ENCODE measurements at places on chromosomes 11 and 22.

GRCh38 chr11:116224889-116225200 is 547.9 kb downstream of the BUD13 start:
- DNase-seq: no peak

GRCh38 chr11:120597250-120598215 is 86.0 kb downstream of the GRIK4 start:
- no peak for DNase-seq

DNA sequence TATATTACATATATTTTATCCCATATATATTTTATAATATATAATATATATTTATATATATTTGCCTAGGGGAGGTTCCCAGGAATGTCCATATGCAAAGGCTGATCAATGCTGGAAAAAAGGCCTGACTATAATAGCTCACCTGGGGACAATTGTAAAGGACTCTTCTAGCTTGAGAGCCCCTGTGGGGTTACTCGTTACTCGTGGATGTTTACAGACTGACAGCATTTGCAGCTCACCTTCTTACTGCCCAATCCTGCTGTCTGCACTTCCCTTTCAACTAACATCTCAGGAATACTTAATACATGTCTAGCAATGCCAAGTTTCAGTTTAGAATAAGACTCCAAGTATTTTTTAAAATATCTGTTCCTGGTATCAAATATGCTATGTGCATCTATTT is 1365.4 kb upstream of the RAG2 start:
- no peak for DNase-seq

GRCh38 chr11:134374891-134375550 is 37.0 kb downstream of the B3GAT1 start:
- no peak for DNase-seq

GRCh38 chr22:48940266-48941032 is 887.2 kb downstream of the BRD1 start:
- no peak for DNase-seq

DNA sequence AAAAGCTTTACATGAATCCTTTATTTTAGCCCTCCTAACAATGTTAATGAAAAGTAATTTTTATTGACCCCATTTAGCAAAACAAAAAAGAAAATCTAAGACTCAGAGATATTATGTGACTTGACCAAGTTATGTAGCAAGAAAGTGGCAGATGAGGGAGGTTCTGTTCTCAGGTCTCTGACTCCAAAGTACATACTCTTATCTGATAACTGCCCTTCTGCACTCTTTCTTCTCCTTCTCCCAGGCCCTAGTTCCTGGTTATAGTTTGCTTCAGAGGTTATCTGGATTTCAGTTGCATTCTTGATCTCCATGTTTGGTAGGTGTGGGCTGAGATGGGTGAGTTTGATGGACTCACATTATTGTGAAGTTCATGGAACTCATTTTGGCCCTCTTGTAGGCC is 4.5 kb downstream of the OR9Q2 start:
- DNase-seq: no peak

DNA sequence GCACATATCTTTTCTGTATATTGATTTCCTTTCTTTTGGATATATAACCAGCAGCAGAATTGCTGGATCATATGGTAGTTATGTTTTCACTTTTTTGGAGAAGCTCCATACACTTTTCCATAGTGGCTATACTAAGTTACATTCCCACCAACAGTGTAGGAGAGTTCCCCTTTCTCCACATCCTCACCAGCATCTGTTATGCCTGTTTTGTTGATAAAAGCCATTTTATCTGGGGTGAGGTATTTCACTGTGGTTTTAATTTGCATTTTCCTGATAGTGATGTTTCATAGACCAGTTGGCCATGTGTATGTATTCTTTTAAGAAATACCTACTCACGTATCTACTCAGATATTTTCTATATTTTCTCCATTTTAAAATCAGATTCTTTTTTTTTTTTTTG is 419.3 kb upstream of the FAT3 start:
- DNase-seq: no peak

DNA sequence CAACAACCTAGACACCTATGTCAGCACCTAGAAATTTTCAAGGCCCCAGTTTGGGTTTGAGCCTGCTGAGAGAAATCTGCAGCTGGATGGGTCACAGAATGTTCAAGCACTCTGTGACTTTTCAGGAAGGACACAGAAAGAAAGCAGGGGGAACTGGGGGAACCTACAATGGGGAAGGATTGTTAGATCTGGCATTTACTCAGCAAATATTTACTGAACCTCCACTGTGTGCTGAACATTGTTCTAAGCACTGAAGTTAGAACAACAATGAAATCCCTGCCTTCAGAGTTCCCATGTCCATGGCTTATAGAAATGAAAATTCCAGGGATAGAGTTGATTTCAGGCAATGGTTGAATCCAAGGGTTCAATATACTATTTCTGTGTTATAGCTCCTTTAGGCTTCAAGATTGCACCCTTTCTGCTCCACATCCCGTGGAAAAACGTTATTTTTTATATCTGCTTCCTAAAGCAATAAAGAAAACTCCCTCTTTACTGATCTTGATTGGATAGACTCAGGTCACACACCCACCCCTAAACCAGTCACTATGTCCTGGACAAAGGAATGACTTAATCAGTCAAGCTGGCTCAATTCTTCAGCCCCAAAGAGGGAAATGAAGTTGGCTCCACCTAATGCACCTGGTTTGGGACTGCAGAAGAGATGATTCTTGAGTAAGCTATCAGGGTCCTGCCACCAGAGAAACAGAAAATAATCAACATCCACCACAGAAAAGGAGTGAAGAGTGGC is 95.1 kb downstream of the OR5AK2 start:
- no peak for DNase-seq

- no peak for DNase-seq
These were observed 7.0 kb downstream of the CTSF start for GRCh38 chr11:66561178-66561974.

- DNase-seq: no peak
These were observed 40.0 kb downstream of the DCUN1D5 start for GRCh38 chr11:103051981-103052380.

GRCh38 chr22:37610480-37611129 is 2.0 kb downstream of the GGA1 start:
- no peak for DNase-seq

DNA sequence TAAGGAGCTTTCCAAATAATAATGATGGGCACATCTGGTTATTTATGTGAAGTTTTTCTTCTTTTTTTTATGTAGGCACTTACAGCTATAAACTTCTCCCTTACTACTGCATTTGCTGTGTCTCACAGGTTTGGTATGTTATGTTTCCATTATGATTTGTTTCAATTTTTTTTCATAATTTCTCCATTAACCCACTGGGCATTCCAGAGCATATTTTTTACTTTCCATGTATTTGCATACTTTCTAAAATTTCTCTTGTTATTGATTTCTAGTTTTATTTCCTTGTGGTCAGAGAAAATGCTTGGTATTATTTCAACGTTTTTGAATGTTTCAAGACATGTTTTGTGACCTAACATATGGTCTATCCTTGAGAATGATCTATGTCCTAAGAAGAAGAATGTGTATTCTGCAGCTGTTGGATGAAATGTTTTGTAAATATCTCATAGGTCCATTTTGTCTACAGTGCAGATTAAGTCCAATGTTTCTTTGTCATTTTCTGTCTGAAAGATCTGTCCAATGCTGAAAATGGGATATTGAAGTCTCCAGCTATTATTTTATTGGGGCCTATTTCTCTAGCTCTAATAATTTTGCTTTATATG is 362.1 kb downstream of the DDX10 start:
- no peak for DNase-seq

DNA sequence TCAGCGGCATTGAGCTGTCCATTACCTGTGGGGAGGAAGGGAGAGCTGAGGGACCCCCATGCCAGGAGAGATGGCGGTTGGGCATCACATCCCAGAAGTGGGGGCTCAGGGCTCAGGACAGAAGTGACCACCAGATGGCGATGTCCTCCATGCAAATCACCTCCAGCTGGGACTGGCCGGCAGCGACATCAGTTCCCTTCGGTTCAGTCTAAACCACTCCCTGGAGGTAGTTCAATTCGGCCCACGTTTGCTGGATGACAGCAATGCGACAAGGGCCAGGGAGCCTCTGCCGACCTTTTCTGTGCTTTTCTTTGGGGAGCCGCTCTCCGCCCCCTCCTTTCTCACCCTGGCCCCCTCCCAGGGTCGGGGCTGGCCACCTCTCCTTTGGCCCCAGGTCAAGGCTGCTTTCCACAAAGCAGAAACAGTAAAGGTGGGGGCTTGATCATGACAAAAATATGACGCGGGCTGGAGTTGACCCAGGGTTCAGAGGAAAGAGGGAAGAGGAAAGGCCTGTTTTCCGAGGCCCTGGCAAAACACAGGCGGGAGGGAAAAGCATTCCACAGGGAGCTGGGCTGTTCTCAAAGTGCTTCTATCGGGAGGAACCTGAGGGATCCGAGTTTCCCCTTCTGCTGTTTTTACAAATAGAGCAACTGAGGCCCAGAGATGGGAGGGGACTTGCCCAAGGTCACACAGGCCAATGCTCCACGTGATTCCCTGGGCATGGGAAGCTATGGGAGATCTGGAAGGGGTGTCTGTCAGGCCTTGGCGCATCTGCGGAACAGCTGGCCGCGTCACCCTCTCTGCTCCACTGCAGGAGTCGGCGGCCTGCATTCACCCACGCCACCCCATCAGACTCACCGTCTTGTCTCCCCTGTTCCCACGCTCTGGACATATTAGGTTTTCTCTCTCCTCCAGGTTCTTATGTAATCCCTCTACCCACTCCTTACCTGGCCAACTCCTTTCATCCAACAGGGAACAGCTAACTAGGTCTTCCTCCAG is 54.7 kb downstream of the FBXO7 start:
- peak; percentile 40 for DNase-seq

Data from activated naive CD8-positive, alpha-beta T cell treated with anti-CD3 and anti-CD28 coated beads, Interleukin-2, amount 50 U/mL, for 16 hours (primary cell).